ENCODE measurements at places on chromosomes 3 and 15.

DNA sequence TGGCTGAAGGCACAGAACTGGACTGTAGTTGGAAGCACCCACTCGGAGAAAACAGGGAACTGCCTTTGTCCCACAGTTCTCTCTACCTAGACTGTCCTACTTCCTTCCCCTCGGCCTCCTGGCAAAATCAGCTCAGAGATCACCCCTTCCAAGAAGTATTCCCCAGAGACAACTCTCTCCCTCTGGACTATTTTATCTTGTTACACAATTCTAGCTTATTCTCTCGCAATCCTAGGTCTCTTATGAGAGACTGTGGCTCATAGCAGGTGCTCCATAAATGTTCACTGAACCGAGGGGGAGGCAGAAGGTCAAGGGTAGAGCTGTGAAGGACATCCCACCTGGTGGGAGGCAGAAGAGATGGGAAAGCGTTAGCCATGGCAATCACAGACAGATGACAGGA lies 10.6 kb downstream of the HEG1 start:
- no peak for DNase-seq

- DNase-seq, result peak; percentile 44
Observed at GRCh38 chr3:52831500-52832301, 1.2 kb upstream of the ITIH4 start.

DNA sequence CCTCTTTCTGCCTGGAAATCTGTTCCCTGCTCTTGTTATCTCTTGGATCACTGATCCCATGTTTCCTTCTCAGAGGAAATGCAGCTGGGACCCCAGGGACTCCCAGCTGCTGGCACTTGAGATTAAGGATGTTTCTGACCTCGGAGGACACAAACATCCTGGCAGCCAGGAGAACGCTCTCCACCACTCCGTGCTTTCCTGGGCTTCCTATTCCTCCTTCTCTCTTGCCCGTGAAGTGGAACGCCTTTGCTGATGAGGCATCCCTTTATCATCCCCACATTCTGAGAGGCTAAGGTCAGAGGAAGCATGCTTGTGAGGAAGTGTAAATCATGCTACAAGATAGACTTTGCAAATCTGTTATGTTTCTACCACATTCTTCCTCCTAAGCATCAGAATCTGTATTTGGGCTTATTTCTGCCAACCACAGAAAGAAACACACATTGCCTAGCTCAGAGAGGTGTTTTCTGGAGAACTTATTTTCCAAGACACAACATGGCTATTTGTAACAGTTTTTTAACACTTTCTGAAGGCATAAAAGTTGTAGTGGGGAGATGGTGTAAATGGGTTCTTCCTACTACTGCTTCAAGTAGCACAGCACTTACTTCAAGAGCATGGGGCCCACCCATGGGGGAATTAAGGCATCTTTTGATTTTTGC lies 25.6 kb upstream of the LDHAL6B start:
- DNase-seq, result no peak

DNA sequence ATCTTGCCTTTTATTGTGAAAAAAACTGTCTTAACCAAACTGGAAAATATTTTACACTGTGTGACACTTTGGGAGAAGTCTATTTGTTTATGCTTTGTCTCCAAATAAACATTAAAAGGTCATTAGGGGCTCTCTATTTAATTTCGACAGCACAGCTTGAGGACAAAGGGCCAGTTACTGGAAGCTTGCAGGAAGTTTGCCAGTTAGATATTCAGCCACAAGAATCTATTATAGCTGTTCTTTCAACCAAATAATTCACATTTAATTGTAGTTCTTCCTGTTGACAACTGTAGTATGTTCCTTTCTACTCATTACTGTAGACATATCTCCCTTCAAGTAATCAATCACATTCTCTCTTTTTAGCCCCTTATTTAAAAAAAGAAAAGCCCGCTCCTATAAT lies 6.1 kb downstream of the CP start:
- DNase-seq, result no peak

GRCh38 chr3:178246004-178246403 lies 290.2 kb upstream of the KCNMB2 start:
- DNase-seq, result no peak

- DNase-seq, result no peak
Observed at GRCh38 chr15:91849749-91850161, 3.8 kb upstream of the SLCO3A1 start.
